CD4-positive, alpha-beta T cell treated with Interleukin-17A for 4 hours (primary cell): ENCODE measurements at places on chromosomes 5 and 9.

GRCh38 chr9:13424204-13424603 lies 144.7 kb upstream of the MPDZ start:
- no peak for DNase-seq

DNA sequence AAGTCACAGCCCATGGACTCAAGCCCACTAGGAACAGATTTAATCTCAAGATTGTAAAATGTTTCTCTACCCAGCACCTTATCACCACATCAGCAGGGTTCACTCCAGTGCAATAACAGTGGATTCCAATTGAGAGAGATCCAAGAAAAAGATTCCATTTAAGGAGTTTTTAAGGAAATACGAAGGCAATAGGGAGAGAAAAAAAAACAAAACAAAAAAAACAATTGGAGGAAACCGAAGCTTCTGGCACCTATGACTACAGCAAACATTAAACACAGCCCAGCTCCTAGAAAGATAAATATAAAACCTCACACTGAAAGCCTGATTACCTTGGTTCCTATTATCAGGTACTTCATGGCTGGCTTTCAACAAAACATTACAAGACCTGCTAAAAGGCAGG lies 192.7 kb downstream of the DAB2IP start:
- DNase-seq, result no peak

- no peak for DNase-seq
These were observed 3.3 kb upstream of the OCLN start for GRCh38 chr5:69489246-69489645.

DNA sequence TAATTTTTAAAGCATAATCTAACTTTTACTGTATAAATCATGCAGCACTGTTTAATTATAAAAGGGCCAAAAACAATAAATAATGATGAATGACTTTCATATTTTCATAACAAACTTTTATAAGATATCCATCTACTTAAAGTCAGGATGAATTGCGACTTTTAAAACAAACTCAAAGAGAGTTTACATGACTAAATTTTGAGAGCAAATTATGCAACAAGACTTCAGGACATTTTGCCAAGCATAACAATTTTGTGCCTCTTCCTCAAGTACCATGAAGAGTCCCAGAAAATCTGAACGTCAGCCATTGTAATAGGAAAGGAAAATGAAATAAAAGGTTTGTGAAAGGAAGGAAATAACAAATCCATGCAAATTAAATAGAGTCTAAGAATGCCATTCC lies 24.4 kb downstream of the ERAP1 start:
- DNase-seq, result no peak

GRCh38 chr9:127941062-127941960 lies 3.7 kb upstream of the DPM2 start:
- peak; percentile 9 for DNase-seq
